ENCODE measurements at places on chromosomes 1 and 21.

GRCh38 chr1:201448990-201449389, 20.0 kb downstream of the PHLDA3 start:
- DNase-seq, result no peak

- DNase-seq, result no peak
Observed at GRCh38 chr1:19835578-19835977, 20.5 kb upstream of the RNF186 start.

DNA sequence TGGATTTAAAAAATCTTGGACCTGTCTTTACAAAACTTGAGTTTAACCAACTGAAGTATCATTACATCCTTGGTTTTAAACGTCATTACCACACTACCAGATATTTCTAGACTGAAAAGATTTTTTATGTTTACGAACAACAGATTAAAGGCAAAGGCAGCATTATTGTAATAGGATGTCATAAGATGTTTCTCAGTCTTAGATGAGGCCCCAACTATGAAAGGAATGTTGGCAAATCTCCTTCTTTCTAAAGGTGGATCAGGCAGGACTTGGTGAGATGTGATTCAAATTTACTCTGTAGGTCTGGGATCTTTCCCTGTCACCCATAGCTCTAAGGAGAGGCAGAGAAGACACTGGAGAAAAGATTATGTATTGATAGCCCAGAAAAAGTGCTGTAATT, 417.9 kb downstream of the PTBP2 start:
- no peak for DNase-seq

DNA sequence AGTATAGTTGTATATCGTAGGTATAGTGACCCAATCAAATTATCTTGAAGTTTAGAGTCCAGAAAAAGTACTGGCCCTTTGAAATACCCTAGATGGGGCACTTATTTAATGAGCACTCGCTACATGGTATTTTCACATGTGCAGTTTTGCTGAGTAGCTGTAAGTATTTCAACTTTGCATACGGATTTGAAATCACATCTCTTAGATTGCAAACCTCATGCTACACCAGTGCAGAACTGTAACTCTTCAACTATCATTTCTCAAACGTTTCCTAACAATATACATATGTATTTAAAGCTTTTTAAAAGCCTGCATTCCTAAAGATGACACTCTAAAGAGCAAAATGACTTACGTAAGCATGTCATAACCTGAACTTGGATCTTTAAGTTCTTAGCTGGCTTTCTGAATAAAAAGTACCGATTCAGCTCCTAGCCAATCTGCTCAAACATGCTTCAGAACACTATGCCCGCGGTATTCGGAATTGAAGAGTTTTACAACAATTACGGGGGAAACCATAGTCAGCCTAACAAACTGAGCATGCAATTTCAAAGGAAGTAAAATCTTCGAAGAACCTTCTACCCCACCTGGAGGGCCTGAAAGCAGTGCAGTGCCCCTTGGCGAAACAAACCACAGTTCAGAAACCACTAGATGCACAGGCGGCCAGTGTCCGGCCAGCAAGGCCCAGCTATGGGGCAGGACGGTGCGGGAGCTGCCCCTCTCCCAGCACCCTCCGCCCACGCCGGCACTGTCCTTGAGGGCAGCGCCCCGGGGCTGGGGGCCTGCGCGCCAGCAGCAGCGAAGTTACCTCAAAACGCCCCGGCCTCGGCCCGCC, 863 bp downstream of the FH start:
- DNase-seq, result no peak

- DNase-seq, result no peak
Observed at GRCh38 chr1:201709564-201710295, 119.2 kb upstream of the IPO9 start.

DNA sequence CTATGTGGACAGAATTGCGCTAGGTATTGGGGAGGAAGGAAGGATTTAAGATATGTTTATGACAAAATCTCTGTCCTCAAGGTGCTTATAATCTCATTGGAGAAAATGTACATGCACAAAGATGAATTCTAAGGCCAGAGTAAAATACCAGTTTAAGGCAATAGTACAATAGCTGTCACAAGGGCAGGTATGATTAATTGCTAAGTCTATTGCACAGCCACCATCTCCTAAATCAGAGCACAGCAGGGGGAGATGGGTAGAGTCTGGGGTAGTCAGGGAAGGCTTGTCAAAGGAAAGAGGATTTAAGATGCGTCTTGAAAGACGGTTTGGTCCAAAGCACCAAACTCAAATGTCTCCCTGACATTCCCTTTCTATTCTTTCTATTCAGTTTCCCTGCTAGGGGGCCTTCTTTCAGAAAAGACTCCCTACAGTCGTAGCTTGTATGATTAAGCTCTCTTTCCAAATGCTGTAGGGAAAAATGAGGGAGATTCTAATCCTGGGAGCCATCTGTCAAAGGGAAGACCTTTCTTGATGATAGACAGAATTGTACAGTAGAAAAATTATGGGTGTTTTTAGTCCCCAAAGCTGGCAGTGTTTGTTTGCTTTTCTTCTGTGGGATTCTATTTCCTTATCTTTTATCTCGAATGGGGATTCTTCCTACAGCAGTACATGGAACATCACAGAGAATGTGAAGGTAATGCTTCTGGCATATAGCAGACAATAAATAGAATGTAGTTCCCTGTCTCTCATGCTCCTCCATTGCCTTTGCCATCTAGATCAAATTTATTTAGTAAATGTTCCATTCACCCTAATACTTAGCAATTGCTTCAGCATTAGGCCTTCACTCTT, 107.6 kb upstream of the NFIA start:
- no peak for DNase-seq

- no peak for DNase-seq
Observed at GRCh38 chr1:119739150-119739549, 27.4 kb downstream of the PHGDH start.

- DNase-seq, result no peak
Observed at GRCh38 chr21:40847951-40848350, 993 bp upstream of the DSCAM start.

DNA sequence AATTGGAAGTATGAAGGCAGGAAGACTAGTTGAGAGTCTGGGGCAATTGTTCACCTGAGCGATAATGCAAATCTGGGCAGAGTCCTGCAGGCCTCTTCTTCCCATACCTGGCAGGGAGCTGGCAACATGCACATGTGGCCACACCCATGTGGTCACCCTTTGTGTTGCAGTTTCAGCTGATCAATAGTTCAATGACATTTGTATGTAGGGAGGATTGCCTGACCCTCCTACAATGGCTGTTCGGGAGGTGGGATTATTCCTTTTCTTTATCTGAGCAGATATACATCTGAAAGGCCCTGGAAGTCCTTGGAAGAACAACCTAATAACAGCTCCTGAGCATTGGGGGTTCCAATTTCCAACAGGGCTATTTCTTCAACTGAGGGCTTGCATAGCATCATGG, 15.2 kb upstream of the TRIM45 start:
- no peak for DNase-seq

- DNase-seq, result no peak
Observed at GRCh38 chr1:51690285-51690961, 73.5 kb downstream of the OSBPL9 start.

GRCh38 chr1:218249338-218250140, 35.6 kb upstream of the RRP15 start:
- DNase-seq, result no peak

DNA sequence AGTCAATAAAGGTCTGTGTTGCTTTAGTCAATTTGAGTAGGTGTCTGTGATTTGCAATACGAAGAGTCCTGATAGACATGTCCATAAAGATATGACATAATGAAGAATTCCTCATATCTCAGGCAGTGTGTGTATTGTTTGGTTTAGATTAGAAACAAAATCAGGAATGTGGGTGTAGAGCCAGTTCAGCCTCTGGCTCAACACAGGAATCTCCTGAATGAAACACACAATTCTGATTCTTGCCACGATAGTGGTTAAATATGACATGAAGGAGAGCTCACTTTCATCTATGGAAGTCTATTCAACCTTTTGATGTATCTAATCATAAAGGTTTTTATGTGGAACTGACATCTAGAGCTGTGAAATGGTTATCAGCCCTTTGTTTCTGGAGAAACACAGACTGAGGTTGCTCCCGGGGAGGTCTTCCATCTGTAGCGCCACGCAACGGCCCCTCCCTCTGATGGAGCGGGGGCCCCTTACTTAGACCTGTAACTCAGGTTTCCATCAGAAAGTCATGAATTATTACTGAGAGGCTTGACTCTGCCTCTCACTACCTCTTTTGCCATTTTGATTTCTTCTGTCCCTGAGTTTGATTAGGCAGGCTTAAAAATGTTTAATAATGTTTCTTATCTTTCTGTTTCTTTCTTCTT, 19.5 kb downstream of the TSPAN2 start:
- no peak for DNase-seq

GRCh38 chr1:88695781-88696180, 11.7 kb downstream of the PKN2 start:
- no peak for DNase-seq

DNA sequence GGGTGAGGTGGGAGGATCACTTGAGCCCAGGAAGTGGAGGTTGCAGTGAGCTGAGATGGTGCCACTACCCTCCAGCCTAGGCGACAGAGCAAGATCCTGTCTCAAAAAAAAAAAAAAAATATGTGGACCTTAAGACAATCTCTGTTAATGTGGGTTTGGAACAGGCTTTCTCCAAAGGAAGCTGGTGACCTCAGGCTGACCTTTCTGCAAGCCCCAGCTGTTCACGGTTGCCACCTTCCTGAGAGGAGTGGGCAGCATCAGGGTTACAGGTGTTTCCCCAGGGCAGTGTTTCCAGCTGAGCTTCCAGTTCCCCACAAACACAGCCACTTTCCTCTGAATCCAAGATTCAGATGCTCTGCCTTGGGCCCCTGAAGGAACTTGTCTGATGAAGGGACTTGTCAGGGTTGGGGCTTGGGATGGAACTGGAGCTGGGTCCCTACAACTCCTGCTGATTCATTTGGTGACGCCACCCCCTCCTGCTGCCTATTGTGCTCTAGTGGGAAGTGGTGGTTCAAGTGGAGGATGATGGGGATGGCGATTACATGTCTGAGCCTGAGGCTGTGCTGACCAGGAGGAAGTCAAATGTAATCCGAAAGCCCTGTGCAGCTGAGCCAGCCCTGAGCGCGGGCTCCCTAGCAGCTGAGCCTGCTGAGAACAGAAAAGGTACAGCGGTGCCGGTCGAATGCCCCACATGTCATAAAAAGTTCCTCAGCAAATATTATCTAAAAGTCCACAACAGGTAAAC, 1.9 kb downstream of the ZBTB48 start:
- DNase-seq, result no peak

GRCh38 chr1:108750476-108751181, 4.2 kb downstream of the STXBP3 start:
- no peak for DNase-seq
